ENCODE measurements at places on chromosomes 2 and 18.

GRCh38 chr2:153221506-153221905 is 257.1 kb downstream of the RPRM start:
- no peak for DNase-seq

- DNase-seq: no peak
These were observed 108.2 kb upstream of the UBE2E3 start for GRCh38 chr2:180872255-180872654.

GRCh38 chr18:11324510-11324909 is 175.1 kb upstream of the PIEZO2 start:
- DNase-seq: no peak

DNA sequence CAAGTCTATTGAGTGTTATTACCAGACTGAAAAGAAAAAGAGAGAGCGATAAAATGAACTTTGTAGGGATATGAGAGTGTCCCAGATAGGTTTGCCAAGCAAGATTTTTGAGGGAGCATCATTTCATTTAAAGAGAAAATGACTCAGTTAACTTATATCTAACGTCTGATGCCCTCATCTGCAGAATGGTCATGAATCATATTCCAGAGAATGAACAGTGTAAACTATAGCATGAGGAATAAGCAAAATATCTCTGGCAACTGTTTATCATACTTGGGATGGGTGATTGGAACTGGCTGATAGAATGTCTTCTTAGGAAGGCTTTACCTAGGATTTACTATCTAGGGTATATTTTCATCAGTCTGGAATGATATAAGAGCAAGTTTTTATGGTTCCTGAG is 289.4 kb downstream of the CMPK2 start:
- DNase-seq: no peak

DNA sequence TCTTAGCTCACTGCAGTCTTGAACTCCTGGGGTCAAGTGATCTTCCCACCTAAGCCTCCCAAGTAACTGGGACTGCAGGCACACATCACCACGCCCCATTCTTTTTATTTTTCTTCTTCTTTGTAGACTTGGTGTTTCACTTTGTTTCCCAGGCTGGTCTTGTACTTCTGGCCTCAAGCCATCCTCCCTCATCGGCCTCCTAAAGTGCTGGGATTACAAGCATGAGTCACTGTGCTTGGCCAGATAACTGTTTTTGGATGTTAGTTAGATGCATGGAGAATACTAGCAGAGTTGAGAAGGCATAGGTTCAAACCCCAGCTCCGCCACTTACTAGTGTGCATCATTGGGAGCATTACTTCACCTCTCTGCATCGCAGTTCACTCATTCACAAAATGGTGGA is 88.3 kb downstream of the TXNL1 start:
- no peak for DNase-seq

GRCh38 chr2:147603876-147604275 is 241.0 kb upstream of the ACVR2A start:
- no peak for DNase-seq

GRCh38 chr2:143815082-143815481 is 685.9 kb downstream of the ARHGAP15 start:
- DNase-seq: no peak

Data from NCI-H510A (cell line).